Fibroblast of skin of left quadriceps (primary cell): ENCODE measurements at places on chromosomes 3 and 15.

- DNase-seq: no peak
Observed at GRCh38 chr15:74630284-74631086, 14.8 kb downstream of the CLK3 start.

- DNase-seq: no peak
Observed at GRCh38 chr15:28994831-28995596, 109.2 kb downstream of the APBA2 start.

- no peak for DNase-seq
Observed at GRCh38 chr15:48002767-48003166, 118.0 kb upstream of the SLC24A5 start.

DNA sequence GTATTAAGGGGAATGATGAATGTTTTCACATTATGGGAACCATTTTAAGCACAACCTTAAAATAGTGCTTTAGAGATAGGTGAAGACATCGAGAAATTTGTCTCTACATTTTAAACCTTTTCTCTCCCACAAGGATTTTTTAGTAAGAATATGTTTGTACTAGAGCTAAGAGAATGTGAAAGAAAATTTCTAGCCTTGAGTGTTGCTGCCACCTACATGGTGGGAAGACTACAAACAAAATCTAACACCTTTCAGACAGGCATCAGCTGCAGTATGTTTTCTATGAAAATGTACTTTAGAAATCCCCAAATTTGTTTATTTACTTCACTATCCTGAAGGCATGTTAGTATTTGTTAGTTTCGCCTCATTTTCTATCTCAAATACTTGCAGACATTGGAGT, 247.4 kb downstream of the WDR72 start:
- no peak for DNase-seq

- no peak for DNase-seq
Observed at GRCh38 chr15:89078851-89079810, 9.1 kb upstream of the ABHD2 start.

DNA sequence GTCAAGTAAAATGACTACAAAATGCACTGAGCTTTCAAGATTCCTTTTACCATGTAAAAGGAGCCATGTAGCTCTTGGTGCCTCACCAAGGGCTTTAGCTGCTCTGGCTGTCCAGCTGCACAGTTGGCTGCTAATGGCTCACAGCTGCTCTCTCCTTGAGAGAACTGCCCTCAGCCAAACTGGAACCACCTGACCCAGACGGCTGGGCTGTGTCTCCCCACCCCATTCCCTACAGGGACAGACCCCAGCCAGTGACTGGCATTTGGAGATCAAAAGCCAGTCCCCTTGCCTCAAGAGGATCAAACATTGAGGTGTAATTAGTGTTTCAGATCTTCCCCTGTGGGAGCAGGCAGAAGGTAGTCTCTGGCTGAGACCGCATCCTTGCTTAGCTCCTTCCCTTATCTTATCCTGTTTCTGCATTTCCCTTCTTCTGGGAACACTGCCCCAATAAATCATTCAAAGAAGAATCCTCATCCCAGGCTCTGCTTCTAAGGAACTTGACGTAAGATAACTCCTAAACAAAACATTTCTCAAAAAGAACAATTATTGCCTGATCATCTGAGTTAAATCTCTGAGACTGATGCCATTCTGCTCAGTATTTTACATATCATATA, 28.6 kb upstream of the UBE2E2 start:
- no peak for DNase-seq

DNA sequence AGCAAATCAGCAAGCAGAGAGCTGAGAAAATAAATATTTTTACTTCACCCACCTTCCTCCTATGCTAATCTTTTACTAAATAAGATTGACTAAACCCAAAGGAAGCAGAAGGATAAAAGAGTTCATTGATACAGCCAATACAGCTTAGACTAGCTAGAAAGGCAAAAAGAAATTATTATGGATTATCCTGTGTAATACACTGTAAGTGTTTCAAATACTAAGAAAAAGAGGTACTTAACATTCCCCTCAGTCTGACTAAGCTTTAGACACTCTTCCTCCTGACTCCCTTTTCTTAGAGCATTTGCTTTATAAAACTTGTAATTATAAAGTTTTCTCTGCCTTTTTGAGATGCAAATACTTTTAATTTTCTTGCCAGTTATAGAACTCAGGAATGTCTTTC, 848.9 kb upstream of the CADM2 start:
- no peak for DNase-seq

- no peak for DNase-seq
Observed at GRCh38 chr15:35321926-35322325, 224.0 kb downstream of the DPH6 start.

GRCh38 chr3:13582366-13583250, 33.7 kb downstream of the FBLN2 start:
- no peak for DNase-seq

- DNase-seq: no peak
Observed at GRCh38 chr15:38378161-38378560, 75.8 kb upstream of the FAM98B start.

GRCh38 chr15:77901251-77901881, 176.1 kb downstream of the TBC1D2B start:
- DNase-seq: no peak

- no peak for DNase-seq
Observed at GRCh38 chr15:81224232-81224631, 27.6 kb downstream of the IL16 start.

DNA sequence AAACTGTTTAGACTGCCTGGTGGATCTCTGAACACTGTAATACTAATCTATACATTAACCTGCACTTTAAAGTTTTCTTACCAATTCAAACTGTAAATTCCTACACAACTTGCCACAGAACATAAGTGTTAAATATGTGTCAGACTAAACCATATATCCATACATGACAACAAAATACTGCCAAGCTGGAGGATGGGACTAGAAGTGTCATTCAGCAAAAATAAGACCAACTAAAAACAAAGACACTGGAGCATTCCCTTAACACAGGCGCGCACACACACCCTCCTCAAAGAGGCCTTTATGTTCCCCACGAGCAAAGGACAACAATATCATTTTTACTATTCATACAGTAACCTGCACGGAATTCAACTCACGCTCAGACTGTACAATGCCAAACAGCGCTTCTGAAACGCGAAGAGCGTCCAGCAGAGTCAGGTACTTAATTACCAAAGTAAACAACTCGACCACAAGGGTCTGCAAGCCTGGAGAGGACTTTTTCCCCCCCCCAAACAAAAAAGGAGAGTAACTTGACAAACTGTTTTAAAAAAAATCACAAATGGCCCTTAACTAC, 1.1 kb downstream of the DCUN1D1 start:
- no peak for DNase-seq

GRCh38 chr15:83248151-83249029, 36.1 kb downstream of the BNC1 start:
- peak; percentile 53 for DNase-seq

- no peak for DNase-seq
Observed at GRCh38 chr15:99618941-99619411, 53.2 kb downstream of the MEF2A start.
